ENCODE measurements at places on chromosomes 1 and 21.
A peak's percentile ranks its signal among the peaks of the same experiment; 100 is the strongest.

GRCh38 chr1:67918067-67918466 is 84.8 kb upstream of the GNG12 start:
- DNase-seq: no peak

DNA sequence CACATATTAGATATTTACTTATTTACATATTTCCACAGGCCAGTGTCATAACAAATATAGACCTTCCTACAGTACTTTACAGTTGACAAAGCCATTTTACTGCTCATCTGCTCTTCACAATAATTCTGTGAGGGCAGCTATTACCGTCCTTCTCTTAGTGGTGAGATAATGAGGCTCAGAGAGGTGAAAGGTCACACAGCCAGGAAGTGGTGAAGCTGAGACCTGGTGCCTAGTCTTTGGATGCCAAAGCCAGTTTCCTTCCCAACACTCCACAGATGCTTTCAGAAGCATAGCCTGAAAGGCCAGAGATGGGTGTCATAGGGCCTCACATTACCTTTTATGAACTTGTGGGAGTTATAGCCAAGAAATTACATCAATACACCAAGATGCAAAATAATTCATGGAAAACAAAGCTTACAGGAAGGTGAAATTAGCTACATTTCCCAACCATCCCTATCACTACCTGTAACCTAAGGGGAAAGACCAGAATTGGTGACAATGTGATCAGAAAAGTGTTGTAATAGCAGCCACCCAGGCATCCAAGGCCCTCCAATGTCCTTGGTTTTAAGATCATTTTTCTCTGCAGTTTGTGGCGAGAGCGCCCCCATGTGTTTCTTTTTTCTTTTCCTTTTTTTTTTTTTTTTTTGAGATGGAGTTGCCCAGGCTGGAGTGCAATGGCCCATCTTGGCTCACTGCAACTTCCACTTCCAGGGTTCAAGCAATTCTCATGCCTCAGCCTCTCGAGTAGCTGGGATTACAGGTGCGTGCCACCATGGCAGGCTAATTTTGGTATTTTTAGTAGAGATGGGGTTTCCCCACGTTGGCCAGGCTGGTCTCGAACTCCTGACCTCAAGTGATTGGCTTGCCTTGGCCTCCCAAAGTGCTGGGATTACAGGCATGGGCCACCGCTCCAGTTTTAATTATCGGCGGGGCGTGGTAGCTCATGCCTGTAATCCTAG is 26.5 kb upstream of the RPL11 start:
- peak; percentile 5 for DNase-seq

- DNase-seq: no peak
Measured at GRCh38 chr1:64235181-64235580, 31.8 kb downstream of the UBE2U start.

DNA sequence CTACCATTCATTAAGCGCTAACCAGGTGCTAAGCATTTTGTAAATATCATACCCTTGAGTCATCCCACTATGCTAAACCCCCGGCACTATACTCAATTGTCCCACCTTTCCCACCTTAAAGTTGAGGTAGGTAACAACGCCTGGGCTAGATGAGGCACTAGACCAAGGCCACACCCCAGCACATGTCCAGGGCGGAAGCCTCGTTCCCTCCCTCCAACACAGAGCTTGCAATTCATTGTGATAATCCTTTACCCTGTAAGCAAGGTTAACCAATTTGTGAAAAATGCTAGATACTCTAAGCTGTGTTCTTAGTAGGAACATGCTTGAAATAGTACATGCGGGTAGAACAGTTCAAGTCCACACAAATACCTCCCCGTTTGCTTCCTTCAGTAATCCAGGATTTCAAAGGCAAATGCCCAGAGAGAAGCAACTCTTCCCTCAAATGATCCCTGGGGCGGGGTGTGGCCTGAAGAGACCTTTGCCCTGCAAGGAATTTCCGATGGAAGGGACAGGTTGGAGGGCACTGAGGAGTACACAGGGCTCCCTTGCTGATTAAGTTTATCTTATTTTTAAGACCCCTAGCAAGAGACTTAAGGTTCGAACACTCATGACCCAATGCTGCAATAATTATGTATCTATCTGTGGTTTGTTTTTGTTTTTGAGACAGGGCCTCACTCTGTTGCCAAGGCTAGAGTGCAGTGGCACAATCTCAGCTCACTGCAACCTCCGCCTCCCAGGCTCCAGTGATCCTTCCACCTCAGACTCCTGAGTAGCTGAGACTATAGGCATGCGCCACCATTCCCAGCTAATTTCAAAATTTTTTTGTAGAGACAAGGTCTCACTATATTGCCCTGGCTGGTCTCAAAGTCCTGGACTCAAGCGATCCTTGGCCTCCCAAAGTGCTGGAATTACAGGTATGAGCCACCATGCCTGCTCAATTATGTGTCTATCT is 2.6 kb downstream of the RSPH1 start:
- no peak for DNase-seq

DNA sequence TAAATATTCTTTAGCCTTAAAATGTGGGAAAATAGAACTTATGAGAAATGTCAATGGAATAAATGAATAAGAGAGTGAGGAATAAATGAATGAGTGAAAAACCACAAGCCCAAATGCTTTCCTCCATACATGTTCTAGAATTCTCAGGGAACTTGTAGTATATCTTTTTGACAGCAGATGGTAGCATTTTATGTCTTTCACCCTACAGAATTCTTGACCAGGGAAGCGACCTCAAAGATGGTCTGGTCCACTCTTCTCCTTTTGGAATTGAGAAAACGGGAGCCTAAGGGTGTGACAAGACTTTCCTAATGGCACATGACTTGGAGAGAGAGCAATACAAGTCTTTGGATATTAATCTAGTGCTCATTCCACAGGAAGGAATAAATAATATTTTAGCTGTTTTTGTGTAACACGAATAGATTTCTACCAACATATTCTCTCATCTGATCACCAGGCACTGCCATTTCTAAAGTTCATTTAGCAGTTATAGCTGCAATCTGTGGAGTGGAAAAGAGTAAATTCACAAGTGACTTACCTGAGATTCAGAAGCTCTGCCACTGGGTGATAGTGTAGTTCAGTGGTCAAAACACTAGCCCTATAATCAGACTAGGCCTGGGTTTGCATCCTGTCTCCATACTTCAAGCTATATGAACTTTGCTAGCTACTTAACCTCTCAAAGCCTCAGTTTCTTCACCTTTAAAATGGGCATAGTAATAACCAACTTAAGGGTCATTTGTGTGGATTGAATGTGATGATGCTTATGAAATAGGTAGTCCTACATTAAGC is 15.0 kb upstream of the F5 start:
- DNase-seq: no peak

- no peak for DNase-seq
Measured at GRCh38 chr1:155472491-155473083, 90.0 kb downstream of the ASH1L start.

DNA sequence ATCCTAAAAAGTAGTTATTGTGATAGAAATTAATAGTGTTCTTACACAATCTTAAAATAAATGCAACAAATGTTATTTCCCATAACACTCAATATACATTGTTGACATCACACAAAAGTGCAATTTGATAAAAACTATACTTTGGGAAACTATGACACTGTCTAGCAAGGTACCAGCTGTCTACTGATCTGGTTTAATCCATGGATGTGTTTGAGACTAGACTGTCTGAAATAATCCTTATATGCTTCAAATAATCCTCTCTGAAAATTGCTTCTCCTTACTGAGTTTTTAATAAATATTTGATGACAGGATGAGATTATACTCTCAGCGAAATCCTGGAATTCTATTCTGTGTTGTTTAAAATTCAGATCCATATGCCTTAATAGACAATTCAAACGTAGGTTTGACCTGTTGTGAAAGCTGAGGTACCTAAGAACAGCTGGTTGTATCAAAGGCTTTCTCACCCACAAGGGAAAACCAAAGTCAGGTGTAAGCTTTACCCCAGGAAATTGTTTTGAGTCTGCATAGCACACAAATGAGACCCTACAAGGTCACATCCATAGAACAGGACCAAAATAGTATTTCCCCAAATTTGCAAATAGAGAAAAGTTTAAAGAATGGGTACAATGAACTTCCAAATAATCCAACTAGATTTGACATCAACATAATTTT is 8.8 kb upstream of the GFI1 start:
- no peak for DNase-seq

DNA sequence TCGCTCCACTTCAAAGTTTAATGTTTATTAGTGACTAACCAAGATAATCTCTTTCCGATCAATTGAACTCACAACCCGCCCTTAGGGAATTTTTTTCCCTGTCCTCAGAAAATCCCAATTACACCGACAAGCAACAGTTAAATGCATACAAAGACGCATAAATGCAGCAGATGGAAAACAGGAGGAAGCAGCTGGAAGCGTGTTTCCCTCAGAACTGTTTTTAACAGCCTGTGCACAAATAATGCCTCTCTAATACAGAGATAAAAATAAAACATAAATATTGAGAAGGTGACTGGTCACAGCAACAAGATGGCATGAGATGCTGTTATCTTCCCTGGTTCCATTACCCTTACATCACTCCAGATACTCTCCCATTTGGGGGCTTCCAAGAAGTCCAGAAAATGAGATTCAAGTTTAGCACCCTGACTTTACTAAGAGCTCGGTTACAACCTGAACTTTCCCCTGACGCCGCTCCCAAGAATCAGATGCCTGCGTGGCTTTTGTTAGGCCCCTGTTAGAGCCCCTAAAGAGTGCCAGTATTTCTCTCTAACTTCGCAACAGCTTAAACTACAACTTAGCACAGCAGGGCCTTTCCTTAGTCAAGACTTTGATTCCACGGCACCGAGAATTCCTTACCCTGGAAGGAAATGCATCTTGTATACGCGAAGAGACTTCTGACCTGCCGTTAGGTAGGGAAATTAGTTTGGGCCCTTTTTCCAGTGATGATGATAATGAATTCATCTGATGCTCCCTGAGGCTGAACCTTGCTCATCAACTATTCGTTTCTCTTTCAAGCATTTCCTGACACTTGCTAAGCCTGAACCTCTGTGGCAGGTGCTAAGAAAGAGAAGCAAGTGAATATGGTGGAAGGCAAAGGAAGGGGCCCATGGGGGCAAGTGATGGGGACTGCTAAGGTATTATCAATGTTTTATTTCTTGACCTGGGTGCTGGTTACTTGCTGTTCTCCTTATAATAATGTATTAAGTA is 137.7 kb upstream of the SMYD2 start:
- DNase-seq: no peak

- no peak for DNase-seq
Measured at GRCh38 chr21:28615276-28615675, 377.4 kb downstream of the LTN1 start.

DNA sequence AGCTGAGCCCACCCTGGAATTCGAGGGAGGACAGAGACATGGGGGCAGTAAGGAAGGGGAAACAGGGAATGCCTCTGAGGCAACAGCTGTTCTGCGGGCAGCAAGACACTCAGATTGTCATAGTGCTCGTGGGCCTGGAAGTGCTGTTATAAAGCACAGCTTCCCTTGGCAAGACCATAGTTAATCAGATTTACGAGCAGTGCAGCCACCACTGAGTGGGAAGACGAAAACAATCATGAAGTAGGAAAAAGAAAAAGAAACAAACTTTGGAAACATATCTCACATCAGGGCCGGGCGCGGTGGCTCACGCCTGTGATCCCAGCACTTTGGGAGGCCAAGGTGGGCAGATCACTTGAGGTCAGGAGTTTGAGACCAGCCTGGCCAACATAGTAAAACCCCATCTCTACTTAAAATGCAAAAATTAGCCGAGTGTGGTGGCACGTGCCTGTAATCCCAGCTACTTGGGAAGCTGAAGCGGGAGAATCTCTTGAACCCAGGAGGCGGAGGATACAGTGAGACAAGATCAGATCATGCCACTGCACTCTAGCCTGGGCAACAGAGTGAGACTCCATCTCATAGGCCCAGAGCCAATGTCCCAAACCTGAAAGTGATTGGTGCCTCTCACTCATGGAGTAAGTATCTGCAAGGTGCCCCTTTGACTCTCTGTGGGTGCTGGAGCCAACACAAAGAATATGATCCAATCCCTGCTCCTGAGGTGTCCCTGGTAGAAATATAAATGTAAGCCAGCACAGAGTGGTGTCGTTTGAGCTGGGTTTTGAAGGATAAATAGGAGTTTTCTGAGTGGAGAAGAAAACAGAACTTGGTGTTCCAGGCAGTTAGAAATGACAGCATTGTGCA is 55.6 kb upstream of the GPR153 start:
- no peak for DNase-seq

DNA sequence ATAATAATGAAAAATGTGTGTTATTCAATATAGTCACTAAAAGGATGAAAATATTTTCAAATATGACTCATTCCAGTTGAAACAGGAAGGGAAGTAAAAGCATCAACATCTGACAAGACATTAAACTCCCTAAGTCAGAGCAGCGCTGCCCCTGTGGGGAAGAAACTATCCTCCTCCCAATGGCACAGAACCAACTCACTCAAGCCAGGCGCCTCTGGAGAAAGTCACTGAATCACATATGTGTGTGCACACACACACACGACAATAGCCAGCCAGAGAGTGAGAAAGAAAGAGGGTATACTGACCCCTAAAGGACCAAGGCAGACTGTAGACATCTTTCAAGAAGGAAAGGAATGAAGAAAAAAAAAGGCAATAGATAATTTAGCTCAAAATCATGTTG is 126.9 kb downstream of the SETD4 start:
- no peak for DNase-seq

DNA sequence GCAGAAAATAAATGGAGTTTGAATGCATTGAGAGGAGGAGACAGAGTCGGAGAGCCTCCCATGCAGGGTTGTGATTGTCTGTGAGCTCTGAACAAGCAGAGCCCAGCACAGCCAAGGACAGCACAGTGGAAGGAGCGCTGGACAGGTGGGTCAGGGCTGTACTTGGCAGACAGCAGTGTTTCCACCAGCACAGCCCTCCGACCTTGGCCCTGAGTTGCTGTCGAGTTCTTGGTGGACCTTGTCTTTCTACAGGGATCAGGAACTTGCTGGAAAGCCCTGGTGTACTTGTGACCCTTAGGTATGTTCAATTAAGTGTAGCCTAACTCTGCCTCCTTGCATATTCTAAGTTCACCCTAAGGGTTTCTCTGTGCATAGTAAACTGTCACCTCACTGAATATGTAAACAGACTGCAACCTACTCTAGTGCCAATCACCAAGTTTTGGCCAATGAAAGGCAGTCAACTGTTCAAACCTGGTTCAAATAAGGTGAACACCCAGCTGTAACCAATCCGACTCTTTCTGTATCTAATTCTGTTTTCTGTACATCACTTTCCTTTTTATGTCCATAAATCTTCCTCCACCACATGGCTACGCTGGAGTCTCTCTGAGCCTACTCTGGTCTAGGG is 86.6 kb upstream of the SLC25A33 start:
- DNase-seq: no peak

Measured in activated CD4-positive, alpha-beta T cell treated with anti-CD3 and anti-CD28 coated beads for 24 hours (primary cell).